ENCODE measurements at places on chromosomes 1 and 21. TPM values are rescaled to one million over a fixed set of nuclear protein-coding genes. Genes with fewer than 3 reads are reported as not detected.

The FMO3 gene
- polyA plus RNA-seq: not detected

The IFNLR1 gene
- polyA plus RNA-seq: not detected

The KRTAP12-2 gene
- not detected for polyA plus RNA-seq

The RIT1 gene
- 57.2 TPM for polyA plus RNA-seq

The NPHS2 gene
- not detected for polyA plus RNA-seq

The XCL1 gene
- polyA plus RNA-seq: not detected

The LRRC7 gene
- polyA plus RNA-seq: not detected

The FHL3 gene
- 26.1 TPM for polyA plus RNA-seq

The PTPN14 gene
- 0.01 TPM for polyA plus RNA-seq

The CYP2J2 gene
- not detected for polyA plus RNA-seq

The CLCA2 gene
- polyA plus RNA-seq: not detected

GRCh38 chr1:238647877-238648276 is 738.5 kb upstream of the CHRM3 start:
- no peaks in the 10 kb centered on the region for H3K36me3 ChIP-seq
- H3K27ac ChIP-seq: no peak overlapping the region
- no peak for DNase-seq
- no peaks in the 10 kb centered on the region for H3K4me1 ChIP-seq

GRCh38 chr1:184025242-184025675 is 12.3 kb downstream of the COLGALT2 start:
- no peak for DNase-seq
- no peak overlapping the region for H3K27ac ChIP-seq
- H3K36me3 ChIP-seq: no peaks in the 10 kb centered on the region

GRCh38 chr1:94820936-94821335 is 779 bp downstream of the SLC44A3 start:
- H3K27ac ChIP-seq: no peak overlapping the region
- peaks cover 67% of the 10 kb centered on the region for H3K27me3 ChIP-seq
- H3K4me1 ChIP-seq: peaks cover 12% of the 10 kb centered on the region
- H3K36me3 ChIP-seq: no peaks in the 10 kb centered on the region

GRCh38 chr1:244210884-244211558 is 159.9 kb downstream of the ZBTB18 start:
- H3K27me3 ChIP-seq: no peaks in the 10 kb centered on the region
- peaks cover 20% of the 10 kb centered on the region for H3K4me1 ChIP-seq
- H3K4me3 ChIP-seq: no peak overlapping the region
- no peak for DNase-seq

DNA sequence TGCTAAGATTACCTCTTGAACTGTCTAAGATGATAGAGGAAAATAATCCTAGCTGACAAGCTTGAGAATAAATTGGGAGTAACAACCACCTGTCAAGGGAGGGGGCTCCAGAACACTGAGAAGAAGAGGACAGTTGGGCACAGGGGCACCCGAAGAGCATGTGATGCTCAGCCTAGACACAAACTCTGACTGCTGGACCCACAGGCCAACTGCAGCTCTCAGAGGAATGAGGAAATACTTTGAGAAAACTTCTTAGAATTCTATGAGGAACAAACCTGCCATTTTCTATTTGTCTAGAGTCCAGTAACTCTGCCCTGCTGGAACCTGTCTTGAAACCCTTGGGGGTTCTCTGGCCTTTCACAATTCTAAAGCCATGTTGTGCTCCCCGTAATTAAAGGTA is 124.1 kb upstream of the KCNK2 start:
- H3K27me3 ChIP-seq: no peaks in the 10 kb centered on the region
- H3K36me3 ChIP-seq: no peaks in the 10 kb centered on the region
- no peaks in the 10 kb centered on the region for H3K4me1 ChIP-seq
- no peak overlapping the region for H3K27ac ChIP-seq

DNA sequence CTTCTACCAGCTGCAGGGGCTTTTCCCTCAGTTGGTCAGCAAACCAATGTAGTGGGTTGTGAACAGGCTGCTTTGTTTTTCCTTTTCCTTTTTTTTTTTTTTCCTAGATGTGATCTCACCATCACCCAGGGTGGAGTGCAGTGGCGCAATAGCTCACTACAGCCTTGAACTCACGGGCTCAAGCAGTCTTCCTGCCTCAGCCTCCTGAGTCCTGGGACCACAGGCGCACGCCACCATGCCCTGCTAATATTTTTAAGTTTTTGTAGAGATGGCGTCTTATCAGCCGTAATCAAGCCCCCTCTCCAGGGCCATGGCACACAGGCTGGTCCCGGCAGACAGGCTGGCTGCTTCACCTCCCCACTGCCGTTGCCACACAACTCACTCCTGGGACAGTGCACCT is 3.4 kb upstream of the TRIM11 start:
- peaks cover 3% of the 10 kb centered on the region for H3K27me3 ChIP-seq
- DNase-seq: no peak
- no peak overlapping the region for H3K4me3 ChIP-seq
- peaks cover 20% of the 10 kb centered on the region for H3K4me1 ChIP-seq
- peaks cover 3% of the 10 kb centered on the region for H3K36me3 ChIP-seq

DNA sequence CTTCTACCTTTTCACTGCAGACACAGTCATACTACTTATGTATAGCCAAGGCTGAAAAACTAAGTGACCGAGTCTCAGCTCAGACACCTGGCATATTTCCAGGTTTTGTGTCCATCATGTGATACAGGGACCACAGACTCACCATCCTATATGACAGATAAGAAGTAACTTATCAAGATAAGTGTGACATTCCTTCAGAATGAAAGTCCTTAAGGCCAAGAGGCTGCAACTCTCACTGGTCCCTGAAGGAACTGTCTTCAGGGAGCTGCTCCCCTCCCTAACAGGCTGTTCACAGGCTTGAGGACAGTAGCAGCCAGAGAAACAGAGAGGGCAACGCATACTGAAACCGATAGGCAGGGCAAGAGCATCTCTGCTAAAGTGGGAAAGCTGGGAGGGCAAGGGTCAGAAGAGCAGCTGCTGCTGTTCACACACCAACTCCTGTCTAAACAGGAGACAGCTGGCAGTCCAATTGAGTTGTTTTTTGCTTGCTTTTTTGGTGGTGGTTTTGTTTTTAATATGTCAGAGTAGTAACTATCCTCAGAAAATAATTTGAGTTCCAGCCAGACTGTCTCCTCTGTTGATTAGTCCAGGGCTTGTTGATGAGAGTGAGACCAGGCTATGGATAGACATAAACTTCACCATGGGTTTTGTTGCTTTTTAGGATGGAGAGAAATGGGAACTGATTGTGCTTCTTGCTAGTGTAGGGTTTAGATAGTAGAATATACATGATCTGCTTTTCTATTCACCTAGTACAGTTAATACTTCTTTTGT is 67.7 kb downstream of the MACF1 start:
- H3K4me3 ChIP-seq: no peak overlapping the region
- no peak for DNase-seq
- H3K27ac ChIP-seq: no peak overlapping the region
- H3K36me3 ChIP-seq: peaks cover 3% of the 10 kb centered on the region
- H3K27me3 ChIP-seq: no peaks in the 10 kb centered on the region

- H3K27ac ChIP-seq: peak overlapping the region; percentile 61
- peaks cover 30% of the 10 kb centered on the region for H3K4me1 ChIP-seq
- H3K36me3 ChIP-seq: peaks cover 29% of the 10 kb centered on the region
- DNase-seq: no peak
- H3K4me3 ChIP-seq: no peak overlapping the region
- no peaks in the 10 kb centered on the region for H3K27me3 ChIP-seq
Measured at GRCh38 chr21:46317710-46318463, 5.8 kb downstream of the C21orf58 start.

GRCh38 chr1:1799716-1800115 is 21.4 kb upstream of the NADK start:
- no peak for DNase-seq
- H3K27ac ChIP-seq: no peak overlapping the region
- H3K36me3 ChIP-seq: peaks cover 78% of the 10 kb centered on the region
- H3K4me3 ChIP-seq: no peak overlapping the region
- H3K27me3 ChIP-seq: no peaks in the 10 kb centered on the region
- H3K4me1 ChIP-seq: no peaks in the 10 kb centered on the region

DNA sequence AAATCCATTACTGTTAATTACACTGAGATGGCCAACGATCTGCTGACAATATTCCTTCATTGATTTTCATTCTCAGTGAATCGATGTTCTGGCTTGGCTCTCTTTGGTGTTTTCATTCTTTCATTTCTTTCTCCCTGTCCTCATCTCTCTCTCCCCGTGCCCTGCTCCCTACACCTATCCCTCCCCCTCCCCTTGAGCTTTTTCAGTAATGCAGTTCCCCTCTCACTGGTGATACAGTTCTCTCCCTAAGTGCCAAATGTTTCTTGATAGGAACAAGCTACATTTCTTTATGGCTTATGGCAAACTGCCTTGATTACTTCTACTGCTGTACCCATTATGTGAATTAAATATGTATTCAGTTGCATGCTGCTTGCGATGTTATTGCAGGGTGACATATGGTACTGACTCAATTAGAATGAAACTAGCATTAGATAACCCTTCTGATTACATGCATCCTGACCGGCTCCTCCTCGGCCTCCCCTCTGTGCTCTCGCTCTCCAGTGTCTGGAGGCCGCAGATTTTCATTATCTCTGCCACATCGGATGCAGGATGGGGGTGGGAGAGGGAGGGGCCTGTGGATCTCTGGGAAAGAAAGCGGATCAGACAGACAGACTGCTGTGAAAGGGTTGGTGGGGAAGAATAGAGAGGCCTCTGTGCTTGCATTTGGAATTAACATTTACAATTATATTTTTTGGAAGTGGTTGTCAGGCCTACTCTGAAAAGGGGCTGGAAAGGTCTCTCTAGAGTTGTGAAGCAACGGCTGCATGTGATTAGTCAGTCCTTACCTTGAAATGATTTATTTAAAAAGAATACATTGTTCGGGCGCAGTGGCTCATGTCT is 130.9 kb downstream of the PBX1 start:
- H3K27ac ChIP-seq: no peak overlapping the region
- H3K4me1 ChIP-seq: peaks cover 14% of the 10 kb centered on the region
- H3K27me3 ChIP-seq: no peaks in the 10 kb centered on the region
- DNase-seq: no peak
- no peaks in the 10 kb centered on the region for H3K36me3 ChIP-seq

GRCh38 chr1:10216090-10216749 is 5.8 kb downstream of the KIF1B start:
- H3K4me3 ChIP-seq: no peak overlapping the region
- peak overlapping the region; percentile 1 for H3K27ac ChIP-seq
- no peaks in the 10 kb centered on the region for H3K27me3 ChIP-seq
- DNase-seq: no peak
- peaks cover 26% of the 10 kb centered on the region for H3K4me1 ChIP-seq
- H3K36me3 ChIP-seq: no peaks in the 10 kb centered on the region

- H3K4me3 ChIP-seq: no peak overlapping the region
- no peaks in the 10 kb centered on the region for H3K4me1 ChIP-seq
- no peaks in the 10 kb centered on the region for H3K36me3 ChIP-seq
- H3K27me3 ChIP-seq: no peaks in the 10 kb centered on the region
- no peak for DNase-seq
Measured at GRCh38 chr1:5915587-5916571, 76.3 kb downstream of the NPHP4 start.

DNA sequence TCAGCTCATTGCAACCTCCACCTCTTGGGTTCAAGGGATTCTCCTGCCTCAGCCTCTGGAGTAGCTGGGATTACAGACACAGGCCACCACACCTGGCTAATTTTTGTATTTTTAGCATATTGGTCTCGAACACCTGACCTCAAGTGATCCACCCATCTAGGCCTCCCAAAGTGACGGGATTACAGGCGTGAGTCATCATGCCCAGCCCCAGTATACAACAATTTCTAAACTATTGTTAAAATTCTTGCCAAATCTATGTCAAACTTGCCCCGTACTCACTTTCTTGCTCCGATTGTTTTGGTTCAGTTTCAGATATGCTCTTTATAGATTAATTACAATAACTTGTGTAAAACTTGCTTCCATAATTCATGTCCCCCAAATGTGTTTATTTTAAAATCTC is 4.1 kb downstream of the RGS18 start:
- H3K4me3 ChIP-seq: peak overlapping the region; percentile 88
- no peaks in the 10 kb centered on the region for H3K27me3 ChIP-seq
- peak overlapping the region; percentile 85 for H3K27ac ChIP-seq

DNA sequence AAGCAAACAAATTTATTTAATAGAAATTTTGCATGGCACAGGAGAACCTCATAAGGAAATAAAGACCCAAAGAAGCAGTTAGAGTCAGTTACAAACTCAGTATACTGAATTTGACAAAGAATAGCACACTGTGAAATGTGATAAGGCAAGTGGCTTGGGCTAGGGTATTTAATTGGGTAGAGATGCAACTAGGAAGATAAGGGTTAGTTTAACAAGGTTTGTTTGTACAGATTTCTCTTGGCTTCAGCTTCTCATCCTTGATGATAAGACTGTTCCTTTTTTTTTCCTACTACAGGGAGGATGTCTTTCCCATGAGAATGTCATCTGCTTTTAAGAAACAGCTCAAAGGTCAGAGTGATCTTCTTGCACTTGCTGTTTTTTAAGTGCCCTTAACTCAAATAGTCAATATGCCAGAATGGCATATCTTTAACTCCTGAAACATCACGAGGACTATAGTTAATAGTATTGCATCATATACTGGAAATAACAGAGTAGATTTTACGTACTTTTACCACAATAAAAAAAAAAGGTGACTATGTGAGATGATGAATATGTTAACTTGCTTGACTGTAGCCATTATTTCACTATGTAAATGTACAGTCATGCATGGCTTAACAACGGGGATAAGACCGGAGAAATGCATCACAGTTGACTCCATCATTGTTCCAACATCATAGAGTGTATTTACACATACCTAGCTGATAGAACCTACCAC is 9.2 kb upstream of the TRAF3IP3 start:
- DNase-seq: peak; percentile 31
- no peak overlapping the region for H3K27ac ChIP-seq
- H3K4me1 ChIP-seq: peaks cover 40% of the 10 kb centered on the region

DNA sequence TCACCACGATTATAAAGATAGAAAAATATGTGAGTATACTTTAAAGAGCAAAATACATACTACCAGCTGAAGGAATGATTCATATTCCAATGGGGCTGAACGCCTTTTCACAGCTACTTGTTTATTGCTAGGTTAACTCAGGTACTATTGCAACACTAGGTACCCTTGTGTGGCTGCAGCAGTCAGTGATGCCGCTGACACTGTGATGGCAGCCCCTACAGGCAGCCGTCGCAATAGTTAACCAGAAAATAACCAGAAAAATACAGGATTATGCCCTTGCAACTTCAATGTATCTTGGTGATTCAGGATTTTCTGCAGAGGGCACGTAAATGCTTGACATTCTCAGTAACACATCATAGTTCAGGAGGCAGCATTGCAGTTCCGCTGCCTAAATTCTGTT is 1.6 kb upstream of the MARK1 start:
- DNase-seq: no peak
- peaks cover 69% of the 10 kb centered on the region for H3K27me3 ChIP-seq
- H3K4me1 ChIP-seq: peaks cover 17% of the 10 kb centered on the region
- no peak overlapping the region for H3K4me3 ChIP-seq
- no peak overlapping the region for H3K27ac ChIP-seq

- no peak overlapping the region for H3K27ac ChIP-seq
- no peak for DNase-seq
- no peaks in the 10 kb centered on the region for H3K36me3 ChIP-seq
- no peaks in the 10 kb centered on the region for H3K27me3 ChIP-seq
- no peaks in the 10 kb centered on the region for H3K4me1 ChIP-seq
Measured at GRCh38 chr1:24890887-24891286, 39.2 kb downstream of the RUNX3 start.

GRCh38 chr1:172746091-172746949 is 87.4 kb downstream of the FASLG start:
- peaks cover 22% of the 10 kb centered on the region for H3K4me1 ChIP-seq
- peak; percentile 92 for DNase-seq
- no peaks in the 10 kb centered on the region for H3K27me3 ChIP-seq
- no peak overlapping the region for H3K4me3 ChIP-seq

- no peaks in the 10 kb centered on the region for H3K27me3 ChIP-seq
- no peaks in the 10 kb centered on the region for H3K36me3 ChIP-seq
- no peak overlapping the region for H3K27ac ChIP-seq
- peaks cover 16% of the 10 kb centered on the region for H3K4me1 ChIP-seq
- DNase-seq: no peak
Measured at GRCh38 chr1:203443296-203443695, 32.3 kb upstream of the PRELP start.
